T-helper 1 cell treated with Interleukin-12 subunit alpha and Interleukin-12 subunit beta and Interleukin-4 antibody, amounts not matched to agents 30 ng/mL and 1 ng/mL, for 36 hours (primary cell): ENCODE measurements at places on chromosomes 11 and 22. TPM values are rescaled to one million over a fixed set of nuclear protein-coding genes. Genes with fewer than 3 reads are reported as not detected.

MIOX gene
- total RNA-seq = 0.32 TPM in 1 of 2 replicates, not detected in the other

KDM4D gene
- total RNA-seq = 0.44 TPM in 2 replicates

YPEL4 gene
- total RNA-seq = 0.44 and 0.78 TPM in 2 replicates

TTLL1 gene
- total RNA-seq = 5.3 and 6.2 TPM in 2 replicates

ANO1 gene
- not detected in 2 replicates for total RNA-seq

DAGLA gene
- 0.17 and 0.25 TPM in 2 replicates for total RNA-seq
